ENCODE measurements at places on chromosomes 11 and 22.

- no peak for DNase-seq
These were observed 177.1 kb downstream of the LRRC4C start for GRCh38 chr11:41282395-41282794.

- DNase-seq = no peak
These were observed 40.3 kb downstream of the OR5B17 start for GRCh38 chr11:58318532-58318931.

DNA sequence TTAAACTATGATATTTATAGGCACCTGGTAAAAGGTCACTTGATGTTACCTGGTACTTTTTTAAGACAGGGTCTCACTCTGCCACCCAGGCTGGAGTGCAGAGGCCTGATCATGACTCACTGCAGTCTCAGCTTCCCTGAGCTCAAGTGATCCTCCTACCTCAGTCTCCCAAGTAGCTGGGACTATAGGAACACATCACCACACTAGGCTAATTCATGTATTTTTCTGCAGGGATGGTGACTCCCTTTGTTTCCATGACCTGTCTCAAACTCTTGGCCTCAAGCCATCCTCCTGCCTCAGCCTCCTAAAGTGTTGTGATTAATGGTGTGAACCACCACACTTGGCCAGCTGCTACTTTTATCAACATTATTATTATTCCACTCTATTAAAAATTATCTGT is 47.6 kb downstream of the OR4C45 start:
- no peak for DNase-seq

- no peak for DNase-seq
These were observed 143.5 kb downstream of the NXPE2 start for GRCh38 chr11:114821621-114822412.
